NCI-H510A (cell line): ENCODE measurements at places on chromosomes 2 and 18.
A peak's percentile ranks its signal among the peaks of the same experiment; 100 is the strongest.

GRCh38 chr2:234306426-234307173, 190.3 kb downstream of the ARL4C start:
- DNase-seq, result no peak

GRCh38 chr18:73487966-73488365, 620.2 kb upstream of the NETO1 start:
- no peak for DNase-seq

DNA sequence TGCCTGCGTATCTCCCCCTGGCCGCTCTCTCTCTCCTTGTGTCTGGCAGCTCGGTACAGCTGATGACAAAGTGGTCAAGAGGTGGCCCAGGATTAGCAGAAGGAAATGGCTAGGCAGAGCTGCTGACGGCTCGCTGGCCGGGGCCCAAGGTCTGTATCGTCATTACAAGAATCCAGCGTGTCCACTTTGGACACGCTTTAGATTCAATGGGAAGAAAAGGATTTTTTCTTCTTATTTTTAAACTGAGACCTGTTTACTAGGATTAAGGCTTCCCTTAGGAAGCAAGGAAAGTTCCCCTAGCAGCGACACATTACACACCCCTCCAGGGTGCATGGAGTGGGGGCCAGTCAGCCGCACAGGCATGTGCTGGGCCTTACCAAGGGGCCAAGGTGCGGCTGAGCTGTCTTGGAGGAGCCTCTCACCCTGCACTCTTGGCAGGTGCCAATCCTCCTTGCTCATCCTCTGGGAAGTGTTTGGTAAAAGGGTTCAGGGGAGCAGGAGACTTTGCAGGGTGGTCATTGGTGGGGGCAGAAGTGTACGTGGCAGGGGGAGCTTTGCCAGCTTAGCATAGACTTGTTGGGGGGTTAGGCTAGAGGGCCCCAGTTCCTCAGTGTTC, 76.8 kb downstream of the POLR1A start:
- no peak for DNase-seq

DNA sequence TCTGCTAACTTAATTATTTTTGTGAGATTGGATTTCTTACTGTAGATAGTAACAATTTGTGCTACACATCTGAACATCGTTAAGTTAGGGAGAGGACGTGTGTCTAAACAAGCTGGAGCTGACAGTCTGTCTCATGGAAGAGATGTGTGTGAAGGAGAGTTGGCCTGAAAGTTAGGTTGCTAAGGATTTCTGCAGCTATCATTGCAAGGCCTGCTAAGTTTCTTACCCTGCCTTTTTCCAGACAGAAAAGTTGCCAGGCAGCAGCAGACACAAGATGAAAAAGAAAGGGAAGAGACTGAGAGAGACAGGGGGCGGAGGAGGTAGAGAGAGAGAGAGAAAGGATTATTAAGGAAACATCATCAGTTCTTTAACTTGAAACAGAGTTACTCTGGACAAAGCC, 4.1 kb upstream of the LRP1B start:
- DNase-seq, result no peak

GRCh38 chr2:230863442-230864121, 1.2 kb upstream of the ITM2C start:
- no peak for DNase-seq

GRCh38 chr2:223865124-223865523, 27.7 kb upstream of the AP1S3 start:
- no peak for DNase-seq

GRCh38 chr2:173747035-173747434, 218.1 kb downstream of the SP3 start:
- DNase-seq, result no peak

DNA sequence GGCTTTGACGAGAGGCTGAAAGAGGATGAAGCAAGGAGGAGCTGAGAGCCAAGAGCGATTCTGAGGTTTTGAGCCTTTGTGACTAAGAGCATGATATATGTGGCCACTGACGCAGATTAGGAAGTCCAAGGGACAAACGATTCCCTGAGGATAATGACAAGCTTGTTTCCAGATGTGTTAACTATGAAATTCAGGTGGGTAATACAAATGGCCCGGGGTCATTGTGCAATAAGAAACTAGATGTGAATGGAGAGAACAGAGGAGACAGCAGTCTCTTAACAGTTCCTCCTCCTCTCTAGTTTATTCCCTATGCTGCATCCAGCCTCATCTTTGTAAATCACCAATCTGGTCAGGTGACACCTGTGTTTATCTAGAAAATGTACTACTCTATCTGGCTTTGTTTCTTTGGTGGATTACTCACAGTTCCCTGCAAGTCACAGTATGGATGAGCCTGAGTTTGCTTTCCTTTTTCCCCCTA, 84.2 kb downstream of the SOCS6 start:
- no peak for DNase-seq

- no peak for DNase-seq
Measured at GRCh38 chr2:26475037-26475436, 2.9 kb downstream of the OTOF start.

DNA sequence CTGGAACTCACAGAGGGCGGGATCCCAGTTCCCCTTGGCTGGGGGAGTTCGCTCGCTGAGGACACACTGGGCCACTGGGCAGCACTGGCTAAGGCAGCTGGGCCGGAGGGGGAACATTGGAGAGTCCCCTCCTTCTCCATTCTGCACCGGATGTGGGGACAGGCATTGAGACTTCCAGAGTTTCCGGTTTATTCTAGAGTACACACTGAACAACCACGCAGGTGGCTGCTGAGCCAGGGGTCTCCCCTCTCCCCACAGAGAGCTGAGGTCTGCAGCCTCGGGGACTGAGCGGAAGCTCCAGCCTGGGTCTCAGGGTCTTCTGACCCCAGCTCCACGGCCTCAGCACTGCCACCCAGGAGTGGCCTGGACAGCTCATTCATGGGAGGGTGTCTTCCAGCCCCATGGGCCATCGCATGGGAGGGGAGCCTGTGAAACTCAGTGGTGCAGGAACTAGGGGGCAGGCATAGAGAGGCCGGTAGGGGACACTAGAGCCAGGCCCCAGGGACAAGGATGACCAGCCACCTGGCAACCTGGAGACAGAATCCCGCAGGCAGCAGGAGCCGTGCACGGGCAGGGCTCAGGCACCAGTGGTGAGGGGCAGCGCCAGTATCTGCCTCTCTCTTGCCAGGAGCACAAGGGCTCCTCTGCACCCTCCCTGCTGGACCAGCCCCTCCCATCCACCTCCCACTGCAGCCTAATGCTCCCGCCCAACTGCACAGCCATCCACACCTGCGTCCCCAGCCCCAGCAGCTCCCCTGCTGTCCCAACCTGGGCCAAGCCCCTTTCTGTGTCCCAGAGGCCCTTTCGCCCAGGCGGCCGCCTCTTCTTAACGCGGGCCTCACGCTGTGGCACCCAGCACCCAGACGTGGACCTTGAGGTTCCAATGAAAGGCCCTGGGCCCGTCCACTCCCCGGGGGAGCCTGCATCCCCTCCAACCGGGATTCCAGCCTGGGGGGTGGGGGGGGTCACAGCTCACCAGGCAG, 45.1 kb upstream of the GPC1 start:
- DNase-seq, result no peak

GRCh38 chr2:130864830-130865800, 28.4 kb downstream of the ARHGEF4 start:
- peak; percentile 53 for DNase-seq

DNA sequence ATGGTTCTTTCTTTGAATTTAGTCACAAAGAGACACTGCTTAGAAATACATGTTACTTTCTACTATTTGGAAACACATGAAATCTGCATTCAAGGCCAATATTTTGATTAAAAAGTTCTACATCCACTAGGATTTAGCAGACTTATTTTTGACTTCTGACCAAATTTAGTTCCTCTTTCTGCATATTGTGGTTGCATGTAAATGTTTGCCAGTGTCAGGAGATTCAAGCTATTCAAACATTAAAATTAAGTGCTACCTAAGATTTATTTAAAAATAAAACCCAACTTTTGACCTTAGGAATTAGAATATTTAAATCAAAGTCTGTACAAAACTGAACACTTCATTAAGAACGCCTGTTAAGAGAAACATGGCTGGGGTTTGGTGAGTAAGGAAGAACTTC, 891.1 kb downstream of the CPS1 start:
- DNase-seq, result no peak

- no peak for DNase-seq
Measured at GRCh38 chr2:31137211-31138036, 816 bp downstream of the GALNT14 start.
